Colonic mucosa (tissue), 4 donors: ENCODE measurements at places on chromosomes 5 and 9.
A peak's percentile ranks its signal among the peaks of the same experiment; 100 is the strongest.

GRCh38 chr9:124130277-124131075 is 118.9 kb downstream of the LHX2 start:
- DNase-seq, result no peak

- no peak for DNase-seq
Observed at GRCh38 chr9:3125602-3126405, 281.9 kb upstream of the PUM3 start.

DNA sequence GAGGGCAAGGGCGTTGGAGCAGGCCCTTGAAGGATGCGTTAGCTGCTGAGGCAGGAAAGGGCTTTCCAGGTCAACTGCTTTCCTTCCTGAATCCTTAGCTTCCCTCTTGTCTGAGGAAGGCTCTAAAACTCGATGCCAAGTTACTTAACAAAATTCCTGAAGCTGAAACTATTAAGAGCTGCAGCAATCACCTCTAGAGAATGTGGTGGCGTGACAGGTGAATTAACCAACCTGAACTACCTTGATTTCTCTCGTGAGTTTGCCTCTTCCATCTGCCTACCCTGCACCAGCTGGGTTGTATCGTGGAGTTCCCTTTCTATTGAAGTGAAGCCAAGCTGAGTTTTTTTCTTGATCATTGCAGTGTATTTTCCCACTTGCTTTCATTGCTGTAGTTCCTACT is 96.1 kb downstream of the PDE8B start:
- DNase-seq, result no peak

- no peak for DNase-seq
Observed at GRCh38 chr5:170151097-170151831, 45.6 kb downstream of the FOXI1 start.

GRCh38 chr9:20622330-20623020 is at the start of gene MLLT3:
MLLT3 (minus strand) TSS chr9:20622499.
- DNase-seq, result peak; percentile 98

DNA sequence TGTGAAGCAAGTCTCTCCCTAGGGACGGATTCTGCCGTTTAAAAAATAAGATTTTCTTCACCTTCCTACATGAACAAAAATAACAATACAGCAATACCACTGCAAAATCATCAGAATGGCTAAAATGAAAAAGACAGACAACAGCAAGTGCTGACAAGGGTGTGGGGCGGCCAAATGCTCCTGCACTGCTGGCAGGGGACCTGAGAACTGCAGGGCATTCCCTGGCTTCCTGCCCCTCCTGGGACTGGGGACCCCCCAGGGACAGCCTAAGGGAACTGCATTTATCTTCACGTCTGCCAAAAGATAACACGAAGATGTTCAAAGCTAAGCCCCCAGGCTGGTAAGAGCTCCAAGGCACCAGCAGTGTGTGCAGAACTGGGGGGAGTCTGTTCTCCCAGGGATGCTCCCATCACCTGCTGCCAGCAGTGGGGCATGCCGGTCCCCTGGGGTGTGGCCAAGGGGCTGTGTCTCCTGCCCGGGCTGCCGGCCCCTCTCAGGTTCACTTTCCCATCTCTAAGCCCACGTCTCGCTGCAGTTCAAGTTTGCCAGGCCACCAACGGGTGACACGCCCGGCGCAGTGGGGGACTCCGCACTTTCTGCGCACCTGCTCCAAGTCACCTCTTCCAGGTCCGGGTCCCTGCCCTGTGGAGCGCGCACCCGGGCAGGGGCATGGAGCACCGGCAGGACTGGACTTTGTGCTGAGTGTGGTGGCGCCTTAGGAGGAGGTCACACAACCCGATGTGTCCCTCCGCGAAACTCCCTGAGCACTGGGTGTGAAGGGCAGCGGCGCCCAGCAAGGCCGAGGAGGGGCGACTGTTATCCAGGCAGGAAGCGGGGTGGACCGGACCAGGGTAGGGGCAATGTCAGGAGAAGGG is 4.5 kb upstream of the EGFL7 start:
- DNase-seq, result no peak

DNA sequence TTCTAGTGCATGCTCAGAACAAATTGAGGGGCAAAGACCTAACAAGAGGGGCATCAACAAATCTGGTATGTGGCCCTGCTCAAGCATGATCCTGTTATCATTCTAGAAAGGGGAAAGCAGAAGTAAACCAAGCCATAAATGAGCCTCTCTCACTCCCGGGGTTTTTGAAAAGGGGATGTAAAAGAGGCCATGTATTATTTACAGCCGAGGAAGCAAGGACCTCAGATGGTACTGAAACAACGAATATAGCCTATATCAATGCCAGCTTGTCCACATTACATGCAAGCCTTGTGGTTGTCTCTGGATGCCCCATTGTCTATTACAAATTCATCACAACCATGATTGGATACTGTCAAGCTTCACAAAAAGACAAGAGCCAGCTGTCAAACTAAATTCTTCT is 211.3 kb downstream of the DCP2 start:
- DNase-seq, result no peak

DNA sequence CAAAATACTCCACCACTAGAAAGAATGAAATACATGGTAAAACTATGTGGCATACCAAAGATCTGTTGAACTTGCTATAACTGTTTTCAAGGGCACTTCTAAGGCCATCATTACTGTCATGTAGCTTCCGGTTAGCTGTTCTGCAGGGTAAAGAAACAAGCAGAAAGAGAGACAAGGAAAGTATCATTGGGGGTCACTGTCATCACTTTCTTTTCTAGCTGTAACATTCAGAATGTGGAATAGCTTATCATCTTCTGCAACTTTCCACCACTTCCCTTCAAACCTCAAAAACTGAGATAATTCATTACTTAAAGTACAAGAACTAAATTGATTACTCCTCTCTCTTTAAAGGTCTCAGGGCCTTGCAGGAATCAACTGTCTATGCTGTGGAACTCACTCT is 57.6 kb downstream of the RASEF start:
- no peak for DNase-seq

DNA sequence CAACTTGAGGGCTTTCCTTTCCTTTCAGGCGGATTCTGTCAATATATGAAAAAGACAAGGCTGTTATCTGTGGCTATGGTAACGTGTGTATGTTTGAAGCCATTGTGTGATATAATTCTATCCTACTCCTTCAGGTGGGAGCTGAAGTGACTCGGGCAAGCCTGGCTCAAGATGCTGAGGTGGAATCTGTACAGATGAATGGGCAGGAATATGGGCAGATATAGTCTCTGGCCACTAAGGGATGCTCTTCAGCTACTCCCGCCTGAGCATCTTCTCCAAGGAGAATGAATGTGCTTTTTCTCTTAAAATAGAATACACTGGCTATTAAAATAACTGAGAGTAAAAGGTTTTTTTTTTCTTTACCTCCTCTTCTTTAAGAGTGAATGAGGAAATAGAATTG is 244.8 kb downstream of the ADGRV1 start:
- DNase-seq, result no peak

- DNase-seq, result no peak
Observed at GRCh38 chr5:68344447-68345111, 129.0 kb downstream of the PIK3R1 start.
